ENCODE measurements at places on chromosomes 7 and 10. TPM values are rescaled to one million over a fixed set of nuclear protein-coding genes. Genes with fewer than 3 reads are reported as not detected.

The IKZF1 gene
- not detected for total RNA-seq

- DNase-seq: peak; percentile 71
Observed at GRCh38 chr10:93199191-93199751, 125.6 kb downstream of the CYP26A1 start.

- no peak for DNase-seq
Observed at GRCh38 chr7:149819141-149819960, 18.8 kb upstream of the ZNF862 start.

The C10orf143 gene
- under 0.01 TPM for total RNA-seq

GRCh38 chr7:41834805-41835694 is 132.2 kb upstream of the INHBA start:
- peak; percentile 42 for DNase-seq

DNA sequence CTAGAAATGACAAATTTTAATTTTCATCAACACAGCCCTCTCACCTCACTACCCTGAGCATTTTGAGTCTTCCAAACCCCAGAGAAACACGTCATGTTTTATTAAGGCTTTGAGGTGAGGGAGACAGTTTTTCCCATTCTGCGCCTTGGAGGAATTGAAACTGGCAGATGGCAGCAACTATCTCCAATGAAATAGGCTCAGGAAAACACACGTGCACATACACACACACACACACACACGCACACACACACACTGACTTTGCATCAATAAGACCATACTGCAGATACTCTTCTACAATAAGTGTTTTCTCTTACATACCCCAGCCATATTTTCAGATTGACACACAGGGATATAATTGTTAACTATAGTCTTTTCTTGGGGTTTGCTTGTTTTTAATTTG is 3.2 kb upstream of the SFTPA2 start:
- DNase-seq: no peak

The GET4 gene
- 15.1 TPM for total RNA-seq

DNA sequence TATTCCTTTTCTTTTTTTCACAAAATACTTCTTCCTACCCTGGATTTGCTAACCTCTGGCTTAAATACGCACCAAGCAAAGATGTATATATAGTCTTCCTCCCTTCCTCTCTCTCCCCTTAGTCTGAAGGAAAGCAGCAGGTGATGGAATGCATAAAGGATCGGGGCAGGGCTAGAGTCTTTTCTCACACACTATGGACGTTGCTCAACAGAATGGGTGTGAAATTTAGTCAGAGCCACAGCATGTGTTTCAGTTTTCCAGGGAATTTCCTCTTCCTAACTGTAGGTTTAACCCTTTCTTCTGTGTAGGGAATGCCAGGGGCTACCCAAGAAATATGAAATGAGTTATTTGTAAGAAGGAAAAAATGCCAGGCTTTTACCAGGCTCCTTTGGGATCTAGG is 71.4 kb upstream of the NFKB2 start:
- DNase-seq: peak; percentile 50

- DNase-seq: no peak
Observed at GRCh38 chr10:79342295-79342761, 4.9 kb upstream of the PPIF start.

DNA sequence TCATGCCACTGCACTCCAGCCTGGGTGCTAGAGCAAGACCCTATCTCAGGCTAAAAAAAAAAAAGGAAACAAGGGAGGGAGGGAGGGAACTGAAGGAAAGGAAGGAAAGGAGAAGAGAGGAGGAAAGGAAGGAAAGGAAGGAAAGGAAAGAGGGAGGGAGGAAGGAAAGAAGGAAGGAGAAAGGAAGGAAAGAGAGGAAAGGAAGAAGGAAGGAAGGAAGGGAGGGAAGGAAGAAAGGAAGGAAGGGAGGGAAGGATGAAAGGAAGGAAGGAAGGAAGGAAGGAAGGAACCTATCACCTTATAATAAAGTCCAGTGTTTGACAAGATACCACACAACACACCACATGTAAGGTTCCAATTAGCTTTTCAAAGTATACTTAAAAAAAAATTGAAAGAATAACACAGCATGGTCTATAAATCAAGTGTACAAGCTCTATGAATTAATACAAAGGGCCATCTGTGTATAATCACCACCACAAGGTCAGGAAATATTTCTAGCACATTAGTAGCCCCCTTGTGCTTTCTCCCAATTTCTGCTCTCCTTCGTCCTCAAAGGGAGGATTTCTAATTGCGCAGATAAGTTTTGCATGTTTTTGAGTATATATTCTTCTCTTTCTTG is 26.4 kb downstream of the RNF216 start:
- no peak for DNase-seq

DNA sequence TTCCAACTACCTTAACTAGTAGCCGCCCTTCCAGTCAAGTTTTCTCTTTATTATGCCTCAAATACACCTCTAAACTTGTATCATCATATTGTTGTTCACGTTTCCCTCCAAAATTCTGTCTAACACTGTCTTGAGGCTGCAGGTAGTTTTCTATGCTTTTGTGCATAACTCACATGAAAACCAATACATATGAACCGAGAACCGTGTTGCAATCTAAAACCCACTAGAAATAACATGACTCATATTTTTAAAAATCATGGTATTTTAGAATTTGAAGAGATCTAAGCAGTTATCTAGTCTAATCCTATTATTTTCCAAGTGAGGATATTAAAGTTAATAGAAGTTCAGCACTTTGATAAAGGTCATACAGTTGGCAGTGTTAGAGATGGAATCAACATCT is 18.2 kb downstream of the LIPF start:
- no peak for DNase-seq

The CDC123 gene
- total RNA-seq: 124 TPM

The SPACDR gene
- not detected for total RNA-seq

DNA sequence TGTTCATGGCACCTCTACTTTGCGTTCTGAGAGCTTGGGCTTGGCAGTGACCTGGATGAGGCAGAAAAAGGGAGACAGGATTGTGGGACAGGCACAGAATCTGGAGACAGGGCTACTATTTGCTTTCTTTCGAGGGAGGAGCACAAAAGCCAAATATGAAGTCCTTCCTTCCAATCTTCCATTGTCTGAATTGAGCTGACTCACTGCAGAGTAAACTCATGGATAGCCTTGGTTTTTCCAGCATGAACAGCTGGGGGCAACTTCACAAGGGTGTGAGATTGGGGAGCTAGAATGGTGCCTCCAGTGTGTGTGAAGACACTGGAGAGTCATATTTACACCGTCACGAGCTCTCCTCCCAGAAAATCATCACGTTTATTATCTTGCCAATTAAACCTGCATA is 55.6 kb upstream of the NRP1 start:
- no peak for DNase-seq

The JAZF1 gene
- total RNA-seq: 38.4 TPM

DNA sequence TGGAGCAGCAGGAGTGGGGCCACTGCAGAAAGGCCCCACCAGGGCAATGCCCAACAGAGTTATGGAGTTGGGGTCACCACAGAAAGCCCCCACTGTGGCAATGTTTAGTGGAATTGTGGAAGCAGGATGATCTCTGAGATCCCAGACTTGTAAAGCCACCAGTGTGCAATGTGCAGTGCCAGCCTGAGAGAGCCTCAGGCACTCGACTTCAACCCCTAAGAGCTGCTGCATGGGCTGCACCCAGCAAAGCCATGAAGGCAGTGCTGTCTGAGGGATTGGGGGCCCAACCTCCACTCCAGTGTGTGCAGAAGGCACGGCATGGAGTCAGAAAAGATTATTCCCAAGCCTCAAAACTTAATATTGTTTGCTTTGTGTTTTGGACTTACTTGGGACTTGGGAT is 20.4 kb downstream of the SAMD9 start:
- no peak for DNase-seq

GRCh38 chr10:89416465-89416864 is 2.1 kb downstream of the IFIT5 start:
- peak; percentile 50 for DNase-seq

GRCh38 chr7:100965723-100966541 is 3.4 kb upstream of the MUC12 start:
- peak; percentile 56 for DNase-seq

DNA sequence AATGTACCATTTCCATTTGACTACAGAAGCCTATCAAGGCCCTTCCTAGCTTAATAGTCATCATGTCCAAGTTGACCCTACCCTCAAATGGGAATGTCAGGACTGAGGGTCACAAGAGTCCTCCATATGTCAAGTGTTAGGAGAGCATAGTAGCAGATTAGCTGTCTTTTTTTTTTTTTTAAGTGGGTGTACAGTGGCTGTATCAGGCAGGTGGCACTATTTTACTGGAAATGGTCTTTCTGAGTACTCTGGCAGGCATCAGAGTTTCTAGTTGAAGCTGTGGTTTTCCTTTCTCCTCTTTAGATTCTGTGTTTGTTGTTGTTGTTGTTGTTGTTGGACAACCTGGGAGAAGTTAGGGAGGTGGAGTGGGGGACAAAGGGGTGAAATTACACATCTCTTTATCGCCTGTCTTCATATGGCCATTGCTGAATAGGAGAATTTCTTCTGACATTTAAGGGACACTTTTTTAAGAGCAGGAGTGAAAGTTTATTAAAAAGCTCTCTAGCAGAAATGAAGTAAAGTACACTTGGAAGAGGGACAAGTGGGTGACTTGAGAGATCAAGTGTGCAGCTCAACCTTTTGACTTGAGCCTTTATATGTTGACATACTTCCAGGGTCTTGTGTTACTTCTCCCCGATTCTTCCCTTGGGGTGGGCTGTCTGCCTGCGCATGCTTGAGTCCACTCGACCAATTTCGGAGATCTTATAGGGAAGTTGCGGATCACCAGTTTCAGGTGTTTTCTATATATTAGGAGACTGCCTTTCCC is 104.1 kb upstream of the FOXP2 start:
- no peak for DNase-seq

- DNase-seq: no peak
Observed at GRCh38 chr7:85094046-85094725, 92.7 kb downstream of the SEMA3D start.

- no peak for DNase-seq
Observed at GRCh38 chr7:38375453-38375852, 102.0 kb upstream of the TARP start.

- no peak for DNase-seq
Observed at GRCh38 chr10:94075506-94075905, 81.8 kb downstream of the PLCE1 start.

The LDB1 gene
- 53.8 TPM for total RNA-seq

Measured in fibroblast of villous mesenchyme (primary cell).